Thyroid gland (tissue), 4 donors: ENCODE measurements at places on chromosomes 7 and 10. TPM values are rescaled to one million over a fixed set of nuclear protein-coding genes. Genes with fewer than 3 reads are reported as not detected.

PLEKHS1 gene
- total RNA-seq, result not detected

ARHGAP22 gene
- total RNA-seq, result 17.3 TPM

IFIT1B gene
- not detected for total RNA-seq

HHEX gene
- total RNA-seq, result 154 TPM

EVX1 gene
- not detected for total RNA-seq

SFRP4 gene
- 3.5 TPM for total RNA-seq

MCM10 gene
- 0.24 TPM for total RNA-seq

ZP3 gene
- 0.39 TPM for total RNA-seq

KCNIP2 gene
- 1.4 TPM for total RNA-seq

GAD2 gene
- total RNA-seq, result not detected

LMOD2 gene
- total RNA-seq, result not detected

CUBN gene
- total RNA-seq, result 13.4 TPM

OPN4 gene
- total RNA-seq, result 0.24 TPM

GPR26 gene
- not detected for total RNA-seq

PODXL gene
- 47.7 TPM for total RNA-seq

UTF1 gene
- not detected for total RNA-seq

GPR22 gene
- not detected for total RNA-seq

TAS2R4 gene
- total RNA-seq, result 1.8 TPM

ABCA13 gene
- total RNA-seq, result 10.6 TPM

PSD gene
- 1.1 TPM for total RNA-seq

VAX1 gene
- not detected for total RNA-seq

TCF7L2 gene
- 16.2 TPM for total RNA-seq

NUTM2D gene
- 4.6 TPM for total RNA-seq
